ENCODE measurements at places on chromosomes 11 and 22. TPM values are rescaled to one million over a fixed set of nuclear protein-coding genes. Genes with fewer than 3 reads are reported as not detected.

The DMC1 gene
- total RNA-seq: 1.7 TPM

The ACR gene
- total RNA-seq: not detected

The DEPDC7 gene
- total RNA-seq: 0.93 TPM

The RTN4R gene
- 1.2 TPM for total RNA-seq

The TTLL12 gene
- 35.6 TPM for total RNA-seq

The KDM2A gene
- total RNA-seq: 28.0 TPM

The ST14 gene
- total RNA-seq: not detected

The PELI3 gene
- total RNA-seq: 6.7 TPM

The SPON1 gene
- 59.4 TPM for total RNA-seq

The KCNJ1 gene
- not detected for total RNA-seq
